ENCODE measurements at places on chromosomes 13 and 19.

DNA sequence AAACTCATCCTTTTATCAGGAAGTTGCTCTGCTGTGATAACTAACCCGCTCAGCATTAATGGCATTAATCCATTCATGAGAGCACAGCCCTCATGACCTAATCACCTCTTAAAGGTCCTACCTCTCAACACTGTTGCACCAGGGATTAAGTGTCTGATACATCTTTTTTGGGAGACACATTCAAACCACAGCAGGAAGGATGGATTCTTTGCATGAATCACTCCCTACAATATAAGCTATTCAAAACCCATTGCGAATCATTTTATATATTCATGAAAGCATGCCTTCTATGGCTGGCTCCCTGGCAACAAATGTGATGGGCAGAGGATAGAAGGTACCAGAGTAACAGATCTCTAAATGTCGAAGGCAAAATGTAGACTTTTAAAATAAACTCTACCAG, 27.6 kb downstream of the ARL11 start:
- no peak for DNase-seq

- DNase-seq = no peak
Observed at GRCh38 chr19:41993612-41994483, at the start of gene ATP1A3. Gene ATP1A3, minus strand, starts transcription at chr19:41994230. Its CDS starts 154 bp downstream, at chr19:41994076.

DNA sequence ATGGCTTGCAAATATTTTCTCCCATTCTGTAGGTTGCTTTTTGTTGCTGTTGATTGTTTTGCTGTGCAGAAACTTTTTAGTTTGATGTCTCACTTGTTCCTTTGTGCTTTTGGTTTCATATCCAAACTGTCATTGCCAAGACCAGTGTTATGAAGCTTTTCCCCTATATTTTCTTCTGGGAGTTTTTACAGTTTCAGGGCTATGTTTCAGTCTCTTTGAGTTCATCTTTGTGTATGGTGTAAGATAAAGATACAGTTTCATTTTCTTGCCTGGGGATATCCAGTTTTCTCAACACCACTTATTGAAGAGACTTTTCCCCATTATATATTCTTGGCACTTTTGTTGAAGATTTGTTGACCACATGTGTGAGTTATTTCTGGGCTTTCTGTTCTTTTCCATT, 139.9 kb downstream of the MRPL57 start:
- DNase-seq = no peak

- DNase-seq = no peak
Observed at GRCh38 chr19:38665219-38665931, 17.9 kb downstream of the ACTN4 start.

- no peak for DNase-seq
Observed at GRCh38 chr13:42617221-42617620, 43.3 kb downstream of the TNFSF11 start.

DNA sequence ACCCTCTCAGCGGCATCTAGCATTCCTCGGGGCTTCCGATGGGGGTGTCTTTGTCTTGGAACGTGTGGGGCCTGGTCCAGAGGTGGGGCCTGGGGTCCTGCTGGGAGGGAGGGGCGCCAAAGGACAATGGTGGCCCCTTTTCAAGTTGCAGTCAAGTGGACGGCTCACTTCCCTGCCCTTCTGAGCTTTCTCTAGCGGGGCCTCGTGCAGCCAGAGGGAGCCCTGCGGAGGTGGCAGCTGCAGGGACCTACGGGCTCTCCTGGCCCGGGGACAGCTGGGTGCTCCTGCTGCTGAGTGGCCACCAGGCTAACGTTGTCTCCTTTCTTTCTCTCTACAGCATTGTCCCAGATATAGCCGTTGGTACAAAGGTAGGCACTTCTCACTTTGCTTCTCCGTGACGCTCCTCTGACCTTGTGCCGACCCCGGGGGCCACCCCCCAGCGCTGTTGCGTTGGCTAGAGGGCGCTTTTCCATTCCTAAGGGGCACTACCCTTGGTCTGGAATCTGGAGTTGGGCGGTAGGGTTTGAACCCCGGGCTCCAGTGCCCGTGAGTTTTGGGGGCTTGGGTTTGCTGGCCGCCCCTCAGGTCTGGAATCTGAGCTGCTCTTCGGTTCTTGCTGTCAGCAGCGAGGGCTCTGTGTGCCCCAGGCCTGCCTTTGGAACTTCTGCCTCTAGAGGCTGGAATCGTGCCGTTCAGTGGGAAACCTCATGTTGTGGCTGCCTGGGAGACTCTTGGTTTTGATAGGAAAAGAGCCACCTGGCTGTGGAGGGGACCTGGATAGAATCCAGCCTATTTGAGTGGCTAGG, 2.0 kb downstream of the PTBP1 start:
- DNase-seq = no peak

GRCh38 chr13:97506511-97506910, 72.5 kb downstream of the RAP2A start:
- no peak for DNase-seq
